ENCODE measurements at places on chromosomes 3 and 15. TPM values are rescaled to one million over a fixed set of nuclear protein-coding genes. Genes with fewer than 3 reads are reported as not detected.

The EPHA6 gene
- total RNA-seq, result 3.2 TPM

The FAM227B gene
- 15.2 TPM for total RNA-seq

The EDC3 gene
- total RNA-seq, result 16.2 TPM

The LAMB2 gene
- 806 TPM for total RNA-seq

The NDN gene
- 30.6 TPM for total RNA-seq
